ENCODE measurements at places on chromosomes 2 and 18. TPM values are rescaled to one million over a fixed set of nuclear protein-coding genes. Genes with fewer than 3 reads are reported as not detected.

DNA sequence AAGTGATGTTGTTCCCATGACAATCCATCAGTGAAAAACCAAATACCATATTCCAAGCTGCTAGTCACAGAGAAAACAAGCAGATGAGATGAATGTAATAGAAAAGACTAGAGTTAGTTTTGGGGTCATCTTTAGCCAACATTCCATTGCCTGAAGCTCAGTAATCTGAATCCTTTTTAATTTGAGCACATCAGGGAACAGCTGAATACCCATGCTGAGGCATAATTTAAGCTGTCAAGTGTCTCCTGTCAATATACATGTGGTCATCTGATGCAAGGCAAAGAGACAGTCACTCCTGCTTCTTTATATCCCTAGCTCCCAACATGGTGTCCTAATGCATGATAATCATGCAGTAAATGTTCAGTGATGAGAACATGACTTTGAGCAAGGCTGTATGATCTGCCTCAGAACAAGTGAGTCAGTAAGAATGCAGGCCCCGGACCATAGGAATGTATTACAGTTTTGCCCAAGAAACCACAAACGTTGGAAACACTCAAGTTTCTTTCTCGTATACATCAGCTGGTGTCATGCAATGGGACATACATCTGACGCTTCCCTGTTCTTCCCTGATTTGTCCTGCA lies 48.0 kb downstream of the CDK15 start:
- no peak for DNase-seq

- DNase-seq, result no peak
Measured at GRCh38 chr2:210000464-210001324, 1.7 kb upstream of the RPE start.

Gene DSC2
- 48.3 TPM for polyA plus RNA-seq

GRCh38 chr2:217398860-217399259 lies 539.0 kb upstream of the TNP1 start:
- no peak for DNase-seq

GRCh38 chr2:76998152-76998551 lies 524.0 kb downstream of the LRRTM4 start:
- DNase-seq, result no peak

Gene UGT1A5
- polyA plus RNA-seq, result not detected

DNA sequence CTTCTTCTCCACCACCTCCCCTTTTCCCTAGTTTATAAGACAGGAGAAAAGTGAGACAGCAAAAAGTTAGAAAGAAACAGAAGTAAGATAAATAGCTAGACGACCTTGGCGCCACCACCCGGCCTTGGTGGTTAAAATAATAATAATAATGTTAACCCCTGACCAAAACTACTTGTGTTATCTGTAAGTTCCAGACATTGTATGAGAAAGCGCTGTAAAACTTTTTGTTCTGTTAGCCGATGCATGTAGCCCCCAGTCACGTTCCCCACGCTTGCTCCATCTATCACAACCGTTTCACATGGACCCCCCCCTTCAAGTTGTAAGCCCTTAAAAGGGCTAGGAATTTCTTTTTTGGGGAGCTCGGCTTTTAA lies 1.5 kb upstream of the BUB1 start:
- peak; percentile 11 for DNase-seq

- DNase-seq, result no peak
Measured at GRCh38 chr18:25042641-25043051, 309.3 kb downstream of the ZNF521 start.

Gene NOSTRIN
- polyA plus RNA-seq, result 37.2 TPM

GRCh38 chr2:152861349-152861942 lies 143.0 kb downstream of the ARL6IP6 start:
- DNase-seq, result peak; percentile 3

Gene LOXHD1
- polyA plus RNA-seq, result 1.4 TPM

- DNase-seq, result no peak
Measured at GRCh38 chr2:34121076-34121475, 522.0 kb upstream of the FAM98A start.

DNA sequence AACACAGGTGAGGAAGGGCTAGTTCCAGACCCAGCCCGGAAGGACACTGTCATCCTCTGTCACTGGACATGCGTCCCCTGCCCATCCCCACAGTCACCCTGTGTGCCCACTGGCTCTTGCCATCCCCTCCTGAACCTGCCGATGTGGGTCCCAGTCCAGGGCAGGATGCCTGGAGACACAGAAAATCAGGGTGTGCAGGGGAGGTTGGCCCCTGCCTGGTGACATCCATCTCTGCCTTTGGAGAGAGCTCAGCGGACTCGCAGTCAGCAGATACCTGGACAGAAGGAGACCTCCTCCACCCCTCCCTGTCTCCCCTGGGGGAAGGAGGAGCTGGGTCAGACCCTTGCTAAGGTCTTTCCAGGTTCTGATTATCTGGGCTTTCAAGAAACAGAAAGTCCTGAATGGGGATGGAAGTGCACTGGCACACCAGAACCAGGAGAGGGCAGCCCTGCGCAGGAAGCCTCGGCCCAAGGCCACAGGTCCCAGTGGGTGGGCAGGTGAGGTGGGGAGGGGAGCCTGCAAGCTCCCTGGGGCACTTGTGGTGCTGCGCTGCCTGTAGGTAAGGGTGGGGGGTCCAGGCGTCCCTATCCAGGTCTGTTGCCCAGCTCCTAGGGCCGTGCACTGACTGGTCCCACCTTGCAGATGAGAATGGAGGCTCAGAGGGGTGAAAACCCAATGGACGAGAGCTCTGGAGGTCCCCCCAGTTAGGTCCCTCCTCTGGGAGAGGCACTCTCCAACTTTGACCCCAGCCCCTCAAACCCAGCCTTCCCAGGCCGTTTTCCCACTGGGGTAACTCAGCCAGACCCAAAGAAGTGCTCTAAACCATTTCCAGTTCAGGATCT lies 9.7 kb upstream of the OTOS start:
- no peak for DNase-seq

DNA sequence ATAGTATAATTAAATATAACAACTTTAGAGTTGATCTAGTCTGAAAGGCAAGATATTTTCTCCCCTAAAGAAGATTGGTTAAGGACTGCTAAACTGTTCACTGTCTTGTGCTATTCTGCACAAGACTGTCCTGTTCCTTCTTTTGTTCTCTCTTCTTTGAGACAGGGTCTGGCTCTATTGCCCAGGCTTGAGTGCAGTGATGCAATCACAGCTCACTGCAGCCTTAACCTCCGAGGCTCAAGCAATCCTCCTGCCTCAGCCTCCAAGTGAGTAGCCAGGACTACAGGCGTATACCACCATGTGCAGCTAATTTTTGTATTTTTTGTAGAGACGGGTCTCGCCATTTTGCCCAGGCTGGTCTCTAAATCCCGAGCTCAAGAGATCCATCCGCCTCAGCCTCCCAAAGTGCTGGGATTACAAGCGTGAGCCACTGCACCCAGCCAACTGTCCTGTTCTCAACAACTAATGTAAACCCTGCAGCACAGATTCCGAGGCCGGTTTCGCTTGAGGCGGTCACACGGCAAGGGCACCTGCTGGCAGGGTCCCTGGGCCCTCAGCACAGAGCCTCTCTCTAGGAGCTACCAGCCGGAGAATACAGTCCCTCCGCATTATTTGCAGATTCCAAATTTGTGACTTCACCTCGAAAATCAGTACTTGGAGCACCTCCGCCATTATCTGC lies 16.4 kb downstream of the PXDN start:
- no peak for DNase-seq

- DNase-seq, result no peak
Measured at GRCh38 chr18:57807336-57808117, 4.4 kb upstream of the ATP8B1 start.

GRCh38 chr18:58336605-58337004 lies 292.3 kb downstream of the ALPK2 start:
- DNase-seq, result no peak

GRCh38 chr2:42224422-42225067 lies 55.4 kb downstream of the EML4 start:
- DNase-seq, result no peak

Gene CENPA
- polyA plus RNA-seq, result 20.7 TPM

- DNase-seq, result no peak
Measured at GRCh38 chr2:219578811-219579613, 6.9 kb downstream of the INHA start.

DNA sequence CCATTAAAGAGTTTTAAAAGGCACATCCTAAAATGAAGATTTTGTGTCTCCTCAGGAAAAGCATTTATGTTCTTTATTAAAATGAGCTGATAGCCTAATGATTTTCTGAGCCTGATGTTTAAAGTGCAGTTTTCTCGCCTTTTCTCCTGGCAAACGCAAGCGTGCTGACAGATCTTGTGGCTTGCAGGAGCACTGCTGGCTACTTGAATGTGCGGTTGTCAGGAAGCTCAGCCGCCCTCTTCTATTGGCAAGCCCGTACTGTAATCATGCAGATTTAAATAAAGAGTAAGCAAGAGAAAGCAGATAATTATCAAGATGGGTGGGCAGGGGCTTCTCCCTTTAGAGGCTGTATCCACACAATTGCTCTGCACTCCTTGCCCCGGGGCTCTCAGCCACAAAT lies 139.5 kb upstream of the SPHKAP start:
- no peak for DNase-seq

Gene LINC00305
- 3.6 TPM for polyA plus RNA-seq

- no peak for DNase-seq
Measured at GRCh38 chr18:74351354-74351753, 35.7 kb downstream of the C18orf63 start.

Gene SCN9A
- 2.2 TPM for polyA plus RNA-seq

DNA sequence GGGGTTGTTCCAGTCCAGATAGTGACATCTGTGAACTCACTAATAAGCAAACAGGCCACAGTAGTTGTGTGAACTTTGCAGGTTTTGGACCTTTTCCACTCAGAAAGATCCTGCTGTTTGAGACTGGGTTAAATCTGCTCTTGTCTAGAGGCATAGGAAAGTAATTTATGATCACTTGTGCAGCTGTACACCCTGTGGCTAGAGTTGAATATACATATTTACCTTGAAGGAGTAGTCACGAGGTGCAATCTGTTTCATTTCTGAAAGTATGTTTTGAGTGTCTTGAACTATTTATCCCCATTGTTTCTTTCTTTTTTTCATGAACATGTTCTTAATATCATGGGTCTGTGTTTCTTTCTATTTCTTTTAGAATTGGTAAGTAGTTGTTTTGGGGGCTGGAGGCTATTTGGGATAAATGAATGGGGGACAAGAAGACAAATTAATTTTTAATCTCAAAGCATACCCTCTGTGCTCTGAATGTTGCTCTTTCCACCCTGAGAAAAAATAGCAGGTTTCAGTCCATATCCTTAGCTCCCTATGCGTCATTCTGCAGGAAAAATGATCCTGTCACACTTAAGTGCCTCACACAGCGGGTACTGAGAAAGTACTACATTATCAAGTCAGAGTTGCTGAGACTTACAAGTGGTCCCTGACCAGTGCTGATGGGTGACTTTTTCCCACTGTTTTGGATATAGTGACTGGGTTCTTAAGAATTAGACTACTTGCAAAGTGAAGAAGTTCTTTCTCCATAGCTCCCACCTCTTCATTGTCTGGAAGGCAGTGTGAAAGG lies 28.2 kb downstream of the DCC start:
- DNase-seq, result no peak

GRCh38 chr2:227474410-227474809 lies 2.5 kb downstream of the AGFG1 start:
- DNase-seq, result no peak

Gene STAT4
- 11.4 TPM for polyA plus RNA-seq

GRCh38 chr2:173048897-173049661 lies 26.6 kb upstream of the MAP3K20 start:
- DNase-seq, result no peak

DNA sequence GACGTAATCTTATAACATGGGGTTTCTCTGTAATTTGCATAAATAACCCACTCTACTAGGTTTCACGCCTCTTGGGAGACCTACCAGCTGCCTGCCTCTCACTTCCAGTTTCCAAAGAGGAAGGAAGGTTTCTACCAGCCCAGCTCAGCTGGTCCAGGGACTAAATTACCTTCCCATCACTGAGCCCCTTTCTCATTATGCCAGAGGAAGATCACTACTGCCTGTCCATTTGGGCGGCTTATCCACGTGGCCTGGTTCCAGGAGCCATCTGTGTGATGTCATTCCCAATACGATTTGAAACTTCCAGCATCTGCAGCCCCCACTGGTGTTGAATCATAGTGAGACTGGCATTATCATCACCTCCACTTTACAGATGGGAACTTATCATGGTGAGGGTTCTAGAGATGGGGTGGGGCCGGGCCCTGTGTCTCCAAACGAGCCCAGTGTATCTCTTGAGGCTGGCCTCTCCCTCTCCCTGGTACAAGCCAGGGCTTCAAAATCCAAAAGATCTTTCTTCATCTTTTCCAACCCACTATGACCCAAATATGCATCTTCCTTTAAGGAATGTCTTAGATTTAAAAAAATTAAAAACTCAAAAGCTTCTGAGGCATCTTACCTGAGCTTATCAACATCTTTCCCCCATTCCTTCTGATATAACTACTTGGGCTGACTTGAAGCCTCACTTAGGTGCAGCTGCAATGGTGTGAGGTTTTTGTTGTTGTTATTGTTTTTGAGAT lies 140.8 kb downstream of the DDX1 start:
- no peak for DNase-seq

GRCh38 chr18:179499-179898 lies 21.1 kb downstream of the USP14 start:
- no peak for DNase-seq

Gene CERKL
- polyA plus RNA-seq, result 20.3 TPM

- no peak for DNase-seq
Measured at GRCh38 chr2:33126958-33127357, 180.2 kb downstream of the LTBP1 start.

DNA sequence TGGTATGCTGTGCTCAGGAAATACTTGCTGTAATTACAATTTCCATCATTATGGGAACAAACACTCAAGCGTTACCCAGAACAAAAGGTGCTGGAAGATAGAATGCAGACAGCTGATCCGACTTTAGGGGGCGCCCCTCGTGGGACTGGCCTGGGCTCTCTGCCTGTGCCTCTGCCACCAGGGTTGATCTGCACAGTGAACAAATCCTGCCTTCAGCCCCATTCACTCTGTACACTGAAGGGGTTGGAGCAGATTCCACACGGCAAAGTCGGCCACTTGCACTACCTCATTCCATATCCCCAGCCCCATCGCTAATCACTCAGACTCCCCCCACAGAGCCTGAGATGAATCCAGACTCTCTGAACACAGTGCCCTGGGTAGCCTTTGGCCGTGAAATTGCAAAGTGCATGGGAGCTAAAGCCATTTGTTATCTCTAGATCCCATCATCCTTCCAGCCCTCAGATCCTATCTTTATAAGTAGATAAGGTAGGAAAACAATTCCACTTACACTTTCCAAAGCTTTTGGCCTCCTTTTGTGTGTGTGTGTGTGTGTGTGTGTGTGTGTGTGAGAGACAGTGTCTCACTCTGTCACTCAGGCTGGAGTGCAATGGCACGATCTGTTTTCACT lies 69.3 kb downstream of the INPP5D start:
- DNase-seq, result no peak

Gene THUMPD2
- 26.4 TPM for polyA plus RNA-seq

- DNase-seq, result peak; percentile 85
Measured at GRCh38 chr2:207473049-207473930, 56.5 kb upstream of the CREB1 start.

GRCh38 chr18:45658756-45659155 lies 43.5 kb downstream of the SLC14A2 start:
- DNase-seq, result no peak

Gene TSPYL6
- polyA plus RNA-seq, result 0.13 TPM

- DNase-seq, result no peak
Measured at GRCh38 chr2:175935289-175936181, 66.5 kb downstream of the LNPK start.

Gene USP40
- 79.2 TPM for polyA plus RNA-seq
